GM12892 (cell line): ENCODE measurements at places on chromosomes 5 and 9.
A peak's percentile ranks its signal among the peaks of the same experiment; 100 is the strongest.

GRCh38 chr5:13939638-13940037, 4.8 kb downstream of the DNAH5 start:
- DNase-seq = no peak

DNA sequence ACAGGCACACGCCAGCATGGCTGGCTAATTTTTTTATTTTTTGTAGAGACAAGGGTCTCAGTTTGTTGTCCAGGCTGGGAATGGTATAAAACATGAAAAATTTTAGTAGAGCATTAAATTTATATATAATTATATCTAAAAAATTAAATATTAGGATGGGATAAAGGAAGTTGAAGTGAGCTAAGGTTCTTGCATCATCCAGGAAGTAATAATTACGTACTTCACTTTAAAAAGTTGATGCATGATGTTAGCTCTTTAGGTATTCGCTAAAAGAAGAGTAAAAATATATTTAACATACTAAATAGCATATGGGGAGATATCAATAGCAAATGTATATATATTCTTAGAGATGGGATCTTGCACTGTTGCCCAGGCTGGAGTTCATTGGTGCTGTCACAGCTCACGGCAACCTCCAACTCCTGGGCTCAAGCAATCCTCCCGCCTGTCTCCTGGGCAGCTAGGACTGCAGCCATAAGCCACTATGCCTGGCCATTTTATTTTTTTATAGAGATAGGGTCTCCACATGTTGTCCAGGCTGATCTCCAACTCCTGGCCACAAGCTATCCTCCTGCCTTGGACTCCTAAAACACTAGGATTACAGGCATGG, 12.3 kb downstream of the DCAF10 start:
- no peak for DNase-seq

GRCh38 chr5:151157426-151158286, at the start of gene ANXA6:
ANXA6 (minus strand) TSS chr5:151157779; CDS start chr5:151147901, 9,878 bp downstream.
- DNase-seq = peak; percentile 66

- no peak for DNase-seq
Measured at GRCh38 chr5:61328791-61329549, 3.1 kb upstream of the ZSWIM6 start.

DNA sequence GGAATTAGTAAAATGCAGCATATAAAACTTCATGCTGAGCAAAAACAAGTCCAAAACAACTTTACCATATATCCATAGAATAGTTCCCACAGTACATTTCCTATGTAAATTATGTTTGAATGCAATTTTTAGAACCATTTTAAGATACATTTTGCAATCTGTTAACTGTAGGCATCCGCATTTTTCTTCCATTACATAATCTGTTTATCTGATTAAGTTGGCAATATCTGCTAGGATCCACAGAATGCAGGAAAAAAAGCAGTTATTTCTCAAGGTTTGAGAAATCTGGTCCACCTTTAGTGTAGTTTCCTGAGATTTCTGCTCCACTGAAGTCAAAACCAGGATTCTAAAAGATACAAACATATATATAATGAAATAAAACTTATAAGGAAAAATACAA, 6.2 kb downstream of the NUDCD2 start:
- DNase-seq = no peak

- no peak for DNase-seq
Measured at GRCh38 chr9:72773570-72773969, 179.3 kb downstream of the ALDH1A1 start.

GRCh38 chr9:111922324-111923013, 25.9 kb downstream of the UGCG start:
- DNase-seq = no peak

DNA sequence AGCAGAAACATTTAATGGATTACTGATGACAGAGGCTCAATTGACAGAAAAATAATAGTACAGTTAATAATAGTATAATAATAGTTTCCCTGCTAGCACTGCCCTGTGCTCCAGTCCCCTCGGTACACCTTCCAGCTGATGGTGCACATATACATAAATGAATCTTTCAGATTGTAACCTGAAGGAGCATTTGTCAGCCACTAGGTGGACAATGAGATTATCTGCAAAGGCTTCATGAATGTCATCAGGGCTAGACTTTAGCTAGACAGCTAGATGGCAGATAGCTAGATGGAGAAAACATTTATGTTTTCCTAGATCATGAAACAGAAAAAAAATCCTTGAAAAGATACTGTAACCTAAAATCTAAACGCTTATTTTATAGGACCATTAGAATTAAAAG, 304.4 kb upstream of the SMC2 start:
- no peak for DNase-seq

DNA sequence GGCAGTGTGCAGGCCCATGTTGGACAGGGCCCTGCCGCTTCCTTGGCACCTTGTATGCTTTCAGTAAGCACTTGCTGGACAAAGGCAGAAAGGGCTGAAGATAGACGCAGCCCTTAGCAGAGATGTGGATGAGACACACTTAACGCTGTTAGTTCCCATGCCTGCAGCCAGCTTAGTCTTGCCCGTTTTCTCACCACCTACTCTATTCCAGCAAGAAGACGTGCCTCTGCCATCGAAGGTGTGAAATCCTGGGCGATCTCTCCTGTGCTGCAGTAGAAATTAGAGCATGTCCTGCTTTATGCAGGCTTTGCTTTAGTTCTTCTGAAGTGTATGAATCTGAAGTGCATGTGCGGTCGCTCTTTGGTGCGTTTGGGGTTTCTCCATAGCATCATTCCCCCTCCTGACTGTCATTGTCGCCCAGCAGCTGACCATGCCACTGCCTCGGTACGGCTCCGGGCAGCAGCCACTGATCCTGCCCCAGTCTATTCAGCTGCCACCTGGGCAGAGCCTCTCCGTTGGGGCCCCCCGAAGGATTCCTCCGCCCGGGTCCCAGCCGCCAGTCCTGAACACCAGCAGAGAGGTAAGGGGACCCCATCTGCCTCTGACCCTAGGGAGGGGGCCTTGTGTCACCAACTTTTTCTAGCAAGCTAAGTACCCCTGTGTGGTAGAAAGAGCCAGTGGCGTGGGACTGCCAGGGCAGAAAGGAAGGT, 11.6 kb upstream of the POMT1 start:
- DNase-seq = no peak

DNA sequence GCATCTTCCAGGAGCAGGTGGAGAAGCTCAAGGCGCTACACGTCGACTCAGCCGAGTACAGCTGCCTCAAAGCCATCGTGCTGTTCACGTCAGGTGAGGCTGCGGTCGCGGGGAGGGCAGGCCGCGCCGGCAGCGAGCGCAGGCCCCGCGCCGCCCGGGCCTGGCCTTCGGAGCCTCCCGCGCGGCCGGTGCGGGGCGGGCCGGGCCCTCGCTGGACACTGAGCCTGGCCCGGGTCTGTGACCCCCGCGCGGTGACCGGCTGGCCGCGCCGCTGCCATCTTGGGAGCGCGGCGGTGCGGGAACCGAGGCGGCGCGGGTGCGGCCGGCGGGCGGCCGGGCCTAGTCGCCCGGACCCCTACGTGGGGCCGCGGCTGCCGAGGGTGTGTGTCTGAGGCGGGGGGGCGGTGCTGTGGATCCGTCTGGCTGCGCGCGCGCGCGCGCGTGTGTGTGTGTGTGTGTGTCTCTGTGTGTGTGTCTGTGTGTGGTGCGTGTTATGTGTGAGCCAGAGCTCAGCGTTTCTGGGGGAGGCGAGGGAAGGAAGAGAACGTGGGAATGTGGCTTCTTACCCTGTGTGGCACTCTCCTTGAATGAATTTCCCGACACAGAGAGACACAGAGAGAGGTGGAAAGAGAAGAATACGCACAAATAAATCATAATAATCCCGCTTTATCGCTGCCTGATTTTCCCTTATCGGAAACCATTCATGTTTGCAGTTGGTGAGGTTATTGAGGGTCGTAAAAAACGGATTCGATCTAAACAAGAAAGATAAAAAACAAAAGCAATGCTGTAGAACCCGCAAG, 5.5 kb downstream of the NR2F1 start:
- DNase-seq = no peak

DNA sequence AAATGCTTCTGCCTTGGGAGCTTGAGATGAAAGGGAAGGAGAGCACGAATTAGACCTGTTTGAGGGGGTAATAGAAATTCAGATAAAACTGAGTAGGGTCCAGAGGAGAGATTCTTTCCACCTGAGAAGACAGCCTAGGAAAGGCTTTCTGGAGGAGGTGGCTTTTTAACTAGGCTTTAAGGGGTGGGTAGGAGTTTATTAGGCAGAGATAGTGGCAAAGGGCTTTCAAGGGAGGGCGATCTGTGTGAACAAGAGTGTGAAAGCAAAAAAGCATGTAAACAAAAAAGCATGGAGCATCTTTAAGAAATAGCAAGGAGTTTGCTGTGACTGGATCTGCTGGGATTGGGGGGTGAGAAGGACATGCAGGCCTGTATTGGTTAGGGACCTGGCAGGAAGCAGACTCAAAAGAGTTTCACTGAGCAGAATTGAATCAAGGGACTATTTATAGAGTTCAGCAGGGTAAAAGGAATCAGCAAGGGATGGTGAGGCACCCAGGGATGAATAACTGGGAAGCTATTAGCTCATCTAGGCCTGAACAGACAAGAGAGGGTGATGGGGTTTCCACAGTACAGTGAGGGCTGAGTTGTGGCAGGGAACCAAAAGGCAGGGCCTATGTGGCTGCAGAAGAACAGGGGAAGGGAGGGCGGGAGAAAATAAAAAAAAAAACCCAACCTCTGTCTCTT, 18.8 kb downstream of the SLC1A1 start:
- DNase-seq = no peak

GRCh38 chr5:27011274-27011673, 27.1 kb downstream of the CDH9 start:
- DNase-seq = no peak

DNA sequence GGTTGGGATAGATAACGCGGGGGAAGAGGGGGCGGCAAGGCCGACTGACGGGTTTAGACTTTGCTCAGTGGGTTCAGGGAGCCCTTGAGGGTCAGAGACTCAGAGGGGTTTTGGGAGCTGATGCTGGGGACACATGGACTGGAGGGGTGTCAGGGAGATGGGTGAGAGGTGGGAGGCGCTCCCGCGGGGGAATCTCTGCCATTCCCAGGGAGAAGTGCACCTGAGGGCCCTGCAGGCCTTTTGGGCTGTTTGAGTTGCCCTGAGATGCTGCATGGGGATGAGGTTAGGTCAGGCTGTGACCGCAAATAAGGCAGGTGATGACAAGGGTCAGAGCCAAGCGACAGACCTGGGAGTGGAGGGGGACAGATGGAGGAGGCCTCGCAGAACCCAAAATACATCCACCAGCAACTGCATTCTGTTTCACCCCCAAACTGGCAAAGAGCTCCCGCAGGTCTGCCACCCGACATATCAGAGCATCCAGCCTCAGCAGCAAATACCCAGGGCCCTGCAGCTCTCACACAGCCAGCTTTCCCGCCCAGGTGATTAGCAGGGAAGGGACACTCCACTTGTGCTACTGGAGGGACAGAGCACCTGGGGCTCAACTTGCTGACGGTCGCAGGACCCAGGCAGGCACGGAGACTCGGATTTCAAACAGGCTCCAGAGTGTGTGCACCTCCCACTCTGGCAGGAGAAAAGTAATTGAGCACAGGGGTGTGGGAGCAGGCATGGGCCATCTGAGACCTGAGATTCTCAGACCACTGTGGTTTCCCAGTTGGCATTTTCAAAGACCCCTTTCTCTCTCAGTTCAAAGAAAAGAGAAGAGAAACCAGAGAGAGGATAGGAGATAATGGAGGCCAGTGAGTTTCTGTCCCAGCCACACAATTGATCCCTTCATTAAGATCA, 26.4 kb downstream of the TMOD1 start:
- no peak for DNase-seq

DNA sequence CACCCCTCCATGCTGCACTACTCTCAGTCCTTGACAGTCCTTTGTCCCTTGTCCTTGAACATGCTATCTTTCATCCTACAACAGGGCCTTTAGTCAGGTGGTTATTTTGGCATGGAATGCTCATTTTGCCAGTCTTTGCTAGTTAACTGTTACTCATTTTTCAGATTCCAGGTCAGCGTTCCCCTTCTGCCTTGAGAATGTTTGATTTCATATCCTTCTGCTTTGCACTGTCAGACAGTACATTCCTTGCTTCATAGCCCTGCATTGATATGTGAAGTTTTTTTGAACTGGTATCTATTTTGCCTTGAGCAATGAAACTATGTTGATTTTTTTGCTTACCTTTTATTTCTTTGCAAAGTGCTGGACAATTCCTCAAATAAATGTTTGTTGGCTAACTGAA, 638.2 kb upstream of the SEMA6A start:
- DNase-seq = no peak

GRCh38 chr5:109324931-109325330, 84.8 kb downstream of the PJA2 start:
- DNase-seq = no peak

GRCh38 chr9:132040808-132041207, 38.9 kb downstream of the MED27 start:
- DNase-seq = no peak

- DNase-seq = no peak
Measured at GRCh38 chr5:6504677-6505415, 56.2 kb downstream of the UBE2QL1 start.

GRCh38 chr9:123091459-123091858, 58.0 kb downstream of the GPR21 start:
- DNase-seq = no peak

DNA sequence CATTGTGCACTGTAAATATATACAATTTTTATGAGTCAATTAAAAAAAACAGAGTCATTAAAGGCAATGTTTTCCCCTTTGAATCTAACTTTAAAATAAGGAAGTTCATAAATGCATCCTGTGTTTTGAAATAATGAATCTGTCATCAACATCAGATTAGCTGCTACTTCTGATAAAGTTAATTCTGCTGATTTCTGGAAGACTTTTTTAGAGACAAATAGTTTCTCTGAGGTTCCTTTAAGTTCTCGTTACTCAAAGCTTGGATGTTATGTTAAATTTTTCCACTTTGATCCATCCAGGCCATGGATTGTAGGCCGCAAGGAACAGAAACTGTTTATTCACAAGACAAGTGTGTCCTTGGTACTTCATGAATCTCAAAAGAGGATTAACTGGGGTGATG, 115.5 kb downstream of the CARTPT start:
- no peak for DNase-seq

DNA sequence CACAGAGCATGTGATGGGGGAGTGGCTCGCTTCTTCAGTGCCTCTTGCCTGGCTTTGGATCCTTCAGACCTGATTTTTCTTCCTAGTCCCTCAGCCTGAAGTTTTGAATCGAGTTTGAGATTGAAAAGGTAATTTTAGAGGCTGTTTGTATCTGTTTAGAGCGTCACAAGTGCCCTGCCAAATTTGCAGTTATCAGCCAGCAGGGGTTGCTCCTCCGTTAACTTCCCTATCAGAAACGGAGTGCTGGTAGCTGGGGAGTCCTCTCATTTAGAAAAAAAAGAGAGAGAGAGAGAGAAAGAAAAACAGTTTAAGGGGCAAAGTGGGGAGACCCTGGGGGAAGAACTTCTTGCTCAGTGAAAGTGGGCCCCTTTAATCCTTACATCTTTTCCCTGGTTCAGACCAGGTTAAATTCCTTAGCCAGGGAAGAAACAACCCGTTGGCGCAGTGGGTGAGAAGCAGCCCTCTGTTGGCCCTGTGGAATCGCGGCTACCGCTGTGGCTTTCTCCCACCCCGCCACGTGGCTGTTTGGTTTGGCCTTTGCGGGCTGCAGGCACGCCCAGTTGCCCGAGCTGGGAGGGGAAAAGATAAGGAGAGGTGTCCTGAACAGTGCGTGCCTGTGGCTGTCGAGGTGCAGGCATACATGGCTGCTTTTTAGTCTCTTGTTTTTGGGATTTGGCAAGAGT, 576.7 kb upstream of the ACO1 start:
- no peak for DNase-seq

GRCh38 chr5:121029536-121030245, 565.6 kb downstream of the PRR16 start:
- DNase-seq = no peak
